ENCODE measurements at places on chromosomes 6 and 20. TPM values are rescaled to one million over a fixed set of nuclear protein-coding genes. Genes with fewer than 3 reads are reported as not detected.

GRCh38 chr20:63128956-63129355 lies 87.0 kb downstream of the YTHDF1 start:
- H3K4me1 ChIP-seq = no peaks in the 10 kb centered on the region
- peaks cover 2% of the 10 kb centered on the region for H3K27me3 ChIP-seq
- H3K27ac ChIP-seq = no peak overlapping the region
- H3K4me3 ChIP-seq = no peak overlapping the region

DNA sequence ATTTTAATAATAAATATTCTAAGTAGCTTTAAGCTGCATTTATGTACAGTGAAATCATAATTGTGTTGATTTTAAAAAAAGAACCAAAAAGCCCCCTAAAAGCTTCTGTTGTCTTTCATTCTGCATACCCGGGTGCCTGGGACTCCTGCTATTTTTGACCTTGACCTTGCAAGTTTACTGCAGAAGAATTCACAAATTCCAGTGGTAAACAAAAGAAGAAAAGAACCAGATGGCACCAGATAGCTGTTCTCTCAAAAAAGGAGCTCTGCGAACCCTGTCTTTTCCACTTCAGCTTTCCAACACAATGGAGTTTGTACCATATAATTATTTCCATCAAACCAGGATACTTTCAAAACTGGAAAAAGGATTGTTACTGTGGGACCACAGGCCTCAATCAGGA lies 363.3 kb downstream of the SMOC2 start:
- no peaks in the 10 kb centered on the region for H3K36me3 ChIP-seq
- H3K4me3 ChIP-seq = no peak overlapping the region
- no peak overlapping the region for H3K27ac ChIP-seq
- no peaks in the 10 kb centered on the region for H3K4me1 ChIP-seq
- no peaks in the 10 kb centered on the region for H3K27me3 ChIP-seq

GRCh38 chr6:167030222-167031072 lies 31.2 kb downstream of the CEP43 start:
- peaks cover 53% of the 10 kb centered on the region for H3K36me3 ChIP-seq
- H3K27me3 ChIP-seq = no peaks in the 10 kb centered on the region
- no peak overlapping the region for H3K27ac ChIP-seq

DNA sequence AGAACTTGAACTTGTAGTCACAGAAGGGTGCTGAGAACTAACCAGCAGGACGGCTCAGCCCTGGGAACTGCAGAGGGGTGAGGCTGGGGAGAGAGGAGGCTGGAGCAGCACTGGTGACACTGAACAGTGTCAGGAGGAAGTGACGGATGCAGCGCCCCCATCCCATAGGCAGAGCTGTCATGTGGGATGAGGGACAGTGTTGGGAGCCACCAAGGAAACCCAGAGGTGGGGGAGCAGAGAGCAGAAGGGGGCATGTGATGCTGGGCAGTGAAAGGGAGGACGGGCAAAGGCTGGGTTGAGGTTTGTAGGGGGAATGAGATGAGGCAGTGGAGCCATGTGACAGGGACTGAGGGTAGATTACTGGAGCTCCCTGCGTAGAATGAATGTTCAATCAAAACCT lies 2.1 kb downstream of the HLA-DPB1 start:
- H3K4me1 ChIP-seq = peaks cover 54% of the 10 kb centered on the region
- no peak overlapping the region for H3K27ac ChIP-seq
- no peak overlapping the region for H3K4me3 ChIP-seq
- no peak for DNase-seq
- H3K36me3 ChIP-seq = no peaks in the 10 kb centered on the region

Gene ZNF391
- total RNA-seq = 1.9 TPM

Gene LTA
- 19.4 TPM for total RNA-seq

Gene SPAG4
- 2.6 TPM for total RNA-seq

Gene HS3ST5
- not detected for total RNA-seq

Gene SLC22A3
- total RNA-seq = not detected
